Activated effector memory CD4-positive, alpha-beta T cell treated with anti-CD3 and anti-CD28 coated beads, Interleukin-2, amount 50 U/mL, for 16 hours (primary cell): ENCODE measurements at places on chromosomes 12 and 14.

DNA sequence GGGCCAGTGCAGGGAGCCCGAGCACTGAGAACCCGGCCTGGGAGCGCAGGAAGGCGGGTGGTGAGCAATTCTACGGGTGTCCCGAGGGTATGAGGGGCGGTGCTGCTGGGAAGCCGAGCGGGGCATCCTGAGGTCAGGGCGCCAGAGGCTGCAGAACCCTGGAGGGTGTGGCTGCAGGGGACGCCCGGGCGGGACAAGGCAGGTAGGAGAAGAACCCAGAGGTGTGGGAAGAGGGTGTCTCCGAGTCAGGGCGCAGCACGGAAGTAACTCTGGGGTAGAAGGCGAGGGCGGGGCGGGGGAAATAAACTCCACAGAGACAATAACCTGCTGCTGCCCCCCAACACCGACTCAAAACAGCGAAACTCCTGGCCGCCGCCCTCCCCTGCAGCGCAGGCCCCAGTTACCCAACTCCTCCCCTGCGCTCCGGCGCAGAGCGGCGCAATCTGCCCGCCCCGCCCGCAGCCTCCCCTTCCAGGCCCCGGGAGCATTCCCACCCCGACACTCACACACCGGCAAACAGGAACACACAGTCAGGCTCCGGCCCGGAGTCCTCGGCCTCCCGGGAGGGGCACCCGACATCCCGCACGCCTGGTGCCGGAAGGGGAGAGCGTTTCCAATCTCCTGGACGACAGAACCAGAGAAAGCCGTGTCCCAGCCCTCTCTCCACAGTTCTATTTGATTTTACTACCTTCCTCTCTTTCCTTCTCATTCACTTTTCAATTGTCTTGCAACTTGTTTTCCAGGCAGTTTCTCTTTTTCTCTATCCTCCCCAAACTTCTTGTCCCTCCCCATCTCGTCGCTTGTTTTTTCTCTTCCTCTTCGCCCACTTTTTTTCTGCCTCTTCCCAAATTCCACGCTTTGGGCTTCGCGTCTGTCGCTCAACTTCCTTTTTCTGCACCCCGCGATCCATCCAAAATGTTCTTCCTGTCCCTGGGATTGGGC, 2.4 kb downstream of the HRK start:
- DNase-seq, result no peak

DNA sequence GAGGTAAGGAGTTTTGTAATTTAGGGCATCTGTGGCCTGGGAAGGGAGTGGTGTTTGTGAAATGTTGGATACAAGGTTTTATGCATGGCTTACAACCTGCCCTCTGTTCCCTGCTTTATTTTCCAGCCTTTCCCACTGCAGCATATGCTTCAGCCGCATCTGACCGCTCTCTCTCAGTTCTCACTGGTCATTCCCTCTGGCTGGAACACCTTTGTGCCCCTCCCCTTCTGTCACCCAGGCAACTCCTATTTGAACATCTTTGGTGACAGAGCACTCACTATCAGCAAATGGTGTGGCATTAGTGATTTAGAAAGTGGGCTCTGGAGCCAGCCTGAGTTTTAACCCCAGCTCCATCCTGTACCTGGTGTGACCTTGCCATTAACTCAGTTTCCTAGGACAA, 47.5 kb upstream of the SMCO2 start:
- DNase-seq, result no peak

- no peak for DNase-seq
These were observed 46.6 kb downstream of the USP15 start for GRCh38 chr12:62306569-62307530.

DNA sequence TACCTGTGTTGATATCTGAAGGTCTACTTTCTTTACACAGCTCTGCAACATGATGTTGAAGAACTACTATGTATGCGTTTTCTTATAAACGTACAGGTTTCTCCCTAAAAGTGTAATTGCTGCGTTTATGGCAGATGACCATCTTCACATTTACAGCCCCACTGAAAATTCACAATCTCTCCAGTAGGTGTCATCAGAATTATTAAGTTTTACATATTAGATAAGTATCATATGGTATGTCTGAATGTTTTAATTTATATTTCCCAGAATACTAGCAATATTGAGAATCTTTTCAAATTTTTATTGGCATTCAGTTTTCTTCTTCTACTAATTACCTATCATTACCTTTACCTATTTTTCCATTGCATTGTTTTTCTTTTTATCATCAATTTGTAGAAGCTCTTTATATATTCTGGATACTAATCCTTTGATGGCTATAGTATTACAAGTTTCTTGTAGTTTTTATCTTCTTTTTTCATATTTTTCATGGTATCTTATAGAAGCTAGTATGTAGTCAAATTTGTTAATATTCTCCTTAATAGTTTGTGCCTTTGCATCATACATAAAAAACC, 123.5 kb downstream of the CAPZA3 start:
- DNase-seq, result no peak

GRCh38 chr12:122850695-122851350, 15.6 kb downstream of the HIP1R start:
- no peak for DNase-seq

- DNase-seq, result no peak
These were observed 29.4 kb downstream of the TTC9 start for GRCh38 chr14:70670992-70671651.

GRCh38 chr14:105144666-105145380, 23.8 kb downstream of the JAG2 start:
- peak; percentile 58 for DNase-seq

DNA sequence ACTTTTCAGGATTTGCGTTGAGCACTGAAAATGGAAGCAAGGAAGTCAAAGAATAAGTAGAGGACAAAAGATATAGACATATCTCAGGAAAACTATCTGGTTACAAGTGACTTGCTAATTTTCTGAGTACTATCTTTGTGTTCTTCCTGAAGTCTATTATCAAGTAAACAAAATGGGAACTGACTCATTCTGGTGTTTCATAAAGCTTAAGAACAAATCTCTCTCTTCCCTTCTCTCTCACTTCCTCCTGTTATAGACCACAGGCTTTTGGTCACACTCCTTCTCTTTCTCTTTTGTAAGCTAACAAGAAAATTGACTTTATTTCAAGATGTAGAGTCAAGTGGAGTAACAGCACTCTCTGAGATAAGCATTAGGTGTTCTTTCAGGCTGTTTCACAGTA, 406.6 kb upstream of the SYT1 start:
- DNase-seq, result no peak

DNA sequence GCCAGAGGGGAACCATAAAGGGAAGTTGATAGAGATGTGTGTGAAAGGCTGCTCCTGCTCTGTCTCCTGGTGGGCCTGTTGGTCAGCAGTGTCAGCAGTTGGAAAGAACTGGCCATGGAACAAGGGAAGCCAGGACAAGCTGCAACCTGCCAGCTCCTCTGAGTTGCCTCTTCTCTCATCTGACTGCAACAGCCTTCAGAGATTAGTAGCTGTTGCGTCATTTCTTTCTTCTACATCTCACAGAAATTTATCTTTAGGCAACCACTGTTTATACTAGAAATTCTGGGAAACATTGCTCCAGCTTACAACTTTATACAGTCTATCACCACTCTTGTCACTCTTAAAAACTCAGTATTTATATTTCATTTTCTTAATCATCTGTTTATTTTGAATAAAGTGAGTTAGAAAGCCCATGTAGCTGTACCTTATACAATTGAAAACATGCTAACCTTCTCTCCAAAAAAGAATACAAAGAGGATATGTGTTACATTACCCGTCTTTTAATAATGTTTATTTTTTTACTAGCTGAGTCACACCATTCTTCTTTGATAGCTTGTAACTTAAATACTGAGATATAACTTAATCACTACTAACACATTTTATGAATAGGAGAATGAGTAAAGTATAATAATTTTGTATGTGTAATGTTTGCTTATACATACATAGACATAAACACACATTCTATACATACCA, 224.2 kb downstream of the LRFN5 start:
- DNase-seq, result no peak

DNA sequence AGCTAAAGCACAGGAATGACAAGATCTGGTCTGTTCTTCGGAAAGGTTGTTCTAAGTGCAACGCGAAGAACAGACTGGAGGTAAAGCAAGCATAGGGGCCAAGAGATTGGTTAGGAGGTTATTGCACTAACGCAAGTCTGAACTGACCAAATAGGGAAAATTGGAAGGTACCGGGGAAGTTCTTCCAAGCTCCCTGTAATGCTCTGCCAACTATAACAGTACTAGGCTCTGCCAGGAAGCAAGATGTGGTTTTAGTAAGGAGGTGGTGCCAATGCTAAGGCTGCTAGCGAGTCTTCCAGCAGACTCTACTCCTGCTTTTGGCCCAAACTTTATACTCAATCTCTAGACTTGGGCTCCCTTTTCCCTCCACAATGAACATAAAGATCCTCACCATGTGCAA, 138.6 kb downstream of the PAWR start:
- no peak for DNase-seq

DNA sequence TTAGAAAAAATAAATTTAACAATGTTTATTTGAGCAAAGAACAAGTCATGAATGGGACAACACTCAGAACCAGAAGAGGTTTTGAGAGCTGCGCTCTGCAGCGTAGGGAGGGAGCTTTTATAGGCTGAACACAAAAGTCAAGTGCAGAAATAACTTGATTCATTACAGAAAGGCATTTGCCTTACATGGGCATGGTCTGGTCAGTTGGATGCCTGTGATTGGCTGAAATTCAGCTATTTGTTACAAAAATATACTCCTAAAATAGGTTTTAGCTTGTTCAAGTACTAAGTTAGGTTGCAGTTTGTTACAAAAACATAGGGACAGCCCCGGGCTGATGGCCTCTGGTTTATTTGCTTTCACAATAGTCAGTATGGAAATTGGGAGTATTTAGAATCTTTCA, 118.0 kb downstream of the NUAK1 start:
- DNase-seq, result no peak

- no peak for DNase-seq
These were observed 54.0 kb downstream of the ZNF664 start for GRCh38 chr12:124026755-124027745.
